ENCODE measurements at places on chromosomes 2 and 18. TPM values are rescaled to one million over a fixed set of nuclear protein-coding genes. Genes with fewer than 3 reads are reported as not detected.

The SIX3 gene
- not detected for total RNA-seq

The AOX1 gene
- 0.32 TPM for total RNA-seq

The SERPINB4 gene
- under 0.01 TPM for total RNA-seq

The EFHD1 gene
- not detected for total RNA-seq

The SERPINB12 gene
- total RNA-seq, result not detected

The COA5 gene
- 40.9 TPM for total RNA-seq

The SLC39A6 gene
- 22.6 TPM for total RNA-seq

The FBXO41 gene
- total RNA-seq, result 0.46 TPM

The PLB1 gene
- total RNA-seq, result 0.30 TPM

The ANKRD53 gene
- 0.32 TPM for total RNA-seq

The IL1R2 gene
- 0.46 TPM for total RNA-seq

The LYPD6B gene
- not detected for total RNA-seq

The M1AP gene
- total RNA-seq, result not detected

The GFPT1 gene
- total RNA-seq, result 30.5 TPM

The ACMSD gene
- not detected for total RNA-seq

The TMEM247 gene
- total RNA-seq, result not detected

The SULT1C2 gene
- total RNA-seq, result not detected

The TANK gene
- 159 TPM for total RNA-seq

The ASPRV1 gene
- 0.32 TPM for total RNA-seq

The C2orf80 gene
- total RNA-seq, result not detected

The INPP5D gene
- total RNA-seq, result 24.7 TPM

The FTCDNL1 gene
- total RNA-seq, result under 0.01 TPM

The DES gene
- 1.2 TPM for total RNA-seq

The CNGA3 gene
- not detected for total RNA-seq

The CFC1 gene
- not detected for total RNA-seq

The POLR1B gene
- total RNA-seq, result 27.8 TPM

Data from epithelial cell of umbilical artery (primary cell).